ENCODE measurements at places on chromosomes 2 and 18.

DNA sequence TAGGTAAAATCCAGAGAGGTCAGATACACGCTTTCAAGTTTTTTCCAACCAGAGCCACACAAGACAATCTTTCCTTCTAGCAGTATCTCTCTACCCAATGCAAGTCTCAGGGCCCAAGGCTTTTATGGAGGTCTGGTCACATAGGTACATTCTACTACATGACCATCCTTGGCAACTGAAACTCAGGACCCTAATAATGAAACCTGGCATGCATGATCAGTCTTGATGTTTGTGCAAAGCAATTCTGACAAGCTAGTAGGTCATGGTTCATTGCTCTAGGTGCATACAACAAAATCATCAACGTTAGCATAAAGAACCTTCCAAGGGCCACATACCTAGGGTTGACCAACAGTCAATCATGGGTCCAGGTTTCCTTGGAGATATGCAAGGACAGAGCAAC is 33.2 kb upstream of the CCDC88A start:
- no peak for DNase-seq

DNA sequence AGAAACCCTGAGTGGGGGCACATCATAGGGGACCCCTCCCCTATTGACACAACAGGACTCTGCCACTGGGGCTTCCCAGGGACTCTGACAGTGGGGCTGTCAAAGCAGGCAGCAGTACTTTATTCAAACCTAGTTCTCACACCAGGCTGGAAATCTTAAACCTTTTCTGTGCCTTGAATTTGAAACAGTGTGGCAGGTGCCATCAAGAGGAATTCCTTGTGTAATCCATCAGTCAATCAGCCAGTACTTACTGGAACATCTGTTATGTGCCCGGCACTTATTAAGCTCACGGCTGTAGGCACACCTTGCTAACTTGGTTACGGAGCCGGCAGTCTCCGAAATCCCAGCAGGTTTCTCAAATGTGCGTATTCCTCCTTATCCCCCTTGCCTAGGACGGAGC is 12.0 kb downstream of the GLI2 start:
- no peak for DNase-seq

GRCh38 chr18:24500766-24501165 is 40.3 kb downstream of the HRH4 start:
- no peak for DNase-seq

DNA sequence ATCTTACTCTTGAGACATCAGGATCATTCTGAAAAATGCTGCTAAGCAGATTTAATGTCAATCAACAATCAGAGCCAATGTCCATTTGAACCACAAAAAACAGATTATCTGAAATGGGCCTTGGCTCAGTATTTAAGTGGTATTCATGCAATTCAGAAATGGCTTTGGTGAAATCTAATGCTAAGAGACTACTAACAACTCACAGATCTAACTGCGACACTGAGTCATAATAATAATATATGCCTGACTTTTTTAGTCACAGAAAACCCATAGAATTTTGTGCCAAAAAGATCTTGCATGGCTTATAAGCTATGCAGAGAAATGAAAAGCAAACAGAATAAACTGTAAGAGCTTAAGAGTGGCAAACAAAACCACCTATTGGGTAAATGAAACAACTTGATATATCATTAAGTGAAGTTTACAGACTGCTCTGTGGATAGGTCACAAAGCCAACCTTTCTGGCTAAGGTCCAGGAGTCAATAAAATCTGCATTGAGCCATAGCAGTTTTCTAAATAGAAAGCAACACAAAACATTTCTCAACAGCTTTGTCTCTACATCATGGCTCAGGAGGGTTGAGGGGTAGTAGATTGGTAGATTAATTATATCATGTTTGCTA is 234.3 kb downstream of the LRATD1 start:
- DNase-seq = peak; percentile 56

DNA sequence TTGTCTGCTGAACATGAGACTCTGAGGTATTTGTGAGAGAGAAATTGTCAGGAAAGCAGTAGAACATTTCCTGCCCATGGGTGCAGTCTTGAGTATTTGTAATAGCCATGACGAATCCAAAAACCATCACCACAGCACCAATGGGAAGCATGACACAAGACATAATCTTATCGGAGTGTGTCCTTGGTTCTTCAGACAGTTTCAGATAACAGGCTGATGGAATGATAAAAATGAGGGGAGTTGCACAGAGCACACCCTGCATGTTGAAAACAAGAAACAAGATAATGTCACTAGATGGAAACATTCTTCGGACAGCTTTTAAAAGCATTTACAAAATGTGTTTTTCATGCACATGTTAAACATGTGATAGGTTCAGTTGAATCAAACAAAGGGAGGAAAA is 56.9 kb downstream of the SLC38A11 start:
- DNase-seq = no peak

GRCh38 chr2:127439343-127439742 is 21.1 kb downstream of the PROC start:
- DNase-seq = no peak

- no peak for DNase-seq
Observed at GRCh38 chr2:236641051-236641726, 71.6 kb downstream of the ACKR3 start.

GRCh38 chr2:62568074-62568473 is 62.1 kb upstream of the TMEM17 start:
- no peak for DNase-seq

- no peak for DNase-seq
Observed at GRCh38 chr2:225937625-225938187, 538.2 kb downstream of the NYAP2 start.
